ENCODE measurements at places on chromosomes 7 and 10.

- DNase-seq: peak; percentile 13
These were observed 425.9 kb upstream of the POM121L12 start for GRCh38 chr7:52609511-52609910.

GRCh38 chr10:76514321-76514720 lies 1082.9 kb downstream of the LRMDA start:
- no peak for DNase-seq

DNA sequence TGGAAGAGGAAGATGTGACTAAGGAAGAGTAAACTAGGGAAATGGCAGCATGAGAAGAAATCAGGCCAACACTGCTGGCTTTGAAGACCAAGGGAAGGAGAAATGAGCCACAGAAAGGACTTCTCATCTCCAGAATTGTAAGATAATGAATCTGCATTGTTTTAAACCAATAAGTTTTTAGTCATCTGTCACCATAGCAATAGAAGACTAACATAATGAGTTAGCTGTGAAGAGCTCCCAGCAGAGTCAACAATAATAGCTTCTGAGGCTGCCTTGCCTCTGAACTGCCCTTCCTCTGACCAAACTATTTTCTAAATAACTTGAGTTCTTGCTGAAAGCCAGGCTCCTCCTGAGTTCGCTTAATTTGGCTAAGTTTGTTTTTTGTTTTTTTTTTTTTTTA lies 103.6 kb downstream of the CACNA2D1 start:
- no peak for DNase-seq

- no peak for DNase-seq
These were observed 42.1 kb upstream of the MKLN1 start for GRCh38 chr7:131285556-131285955.

- no peak for DNase-seq
These were observed 207.9 kb upstream of the MYO3A start for GRCh38 chr10:25725917-25726716.

GRCh38 chr10:55305285-55305684 lies 504.3 kb upstream of the PCDH15 start:
- no peak for DNase-seq

GRCh38 chr10:6987536-6987945 lies 407.5 kb upstream of the PRKCQ start:
- no peak for DNase-seq

DNA sequence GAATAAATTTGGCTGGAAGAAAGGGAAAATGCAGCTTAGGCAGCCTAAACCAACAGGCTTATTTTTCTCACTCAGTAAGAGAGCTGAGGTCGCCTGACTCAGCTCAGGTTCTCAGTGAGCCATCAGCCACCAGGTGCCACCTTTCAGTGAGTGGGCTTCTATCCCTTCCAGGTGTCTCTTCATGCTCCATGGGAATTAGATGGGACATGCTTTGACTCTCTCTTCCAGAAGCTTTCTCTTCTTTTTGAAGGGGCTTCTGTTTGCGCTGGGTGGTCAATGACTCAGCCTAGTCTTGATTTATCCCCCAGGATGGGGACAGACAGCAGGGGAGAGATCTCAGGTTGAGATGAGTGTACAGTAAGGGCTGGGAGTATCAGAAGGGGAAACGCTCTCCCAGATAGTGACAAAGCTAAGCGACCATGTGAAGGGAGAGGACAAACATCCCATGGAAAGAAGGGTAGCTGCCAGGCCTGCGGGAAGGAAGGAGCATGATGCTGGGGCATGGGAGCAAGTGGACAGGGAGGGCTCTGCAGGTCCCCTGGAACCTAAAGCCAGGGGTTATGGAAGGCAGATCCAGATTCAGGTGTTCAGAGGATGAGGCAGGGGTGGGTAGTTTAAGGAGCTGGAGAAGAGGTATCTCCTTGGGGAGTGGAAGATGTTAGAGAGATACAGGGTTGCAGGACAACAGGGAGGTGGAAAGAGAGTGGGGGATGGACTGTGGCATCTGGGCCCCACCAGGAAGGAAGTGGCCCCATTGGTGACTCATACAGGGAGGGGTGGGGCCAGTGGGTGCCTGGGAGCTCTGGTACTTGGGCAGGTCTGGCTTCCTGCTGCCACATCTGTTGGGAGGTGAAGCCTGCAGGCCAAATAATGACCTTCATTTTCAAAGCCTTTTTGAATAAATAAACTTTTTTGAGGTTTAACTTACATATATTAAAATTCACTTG lies 32.5 kb downstream of the OGDH start:
- peak; percentile 71 for DNase-seq

GRCh38 chr10:96272316-96273280 lies 1.2 kb upstream of the BLNK start:
- DNase-seq: no peak

DNA sequence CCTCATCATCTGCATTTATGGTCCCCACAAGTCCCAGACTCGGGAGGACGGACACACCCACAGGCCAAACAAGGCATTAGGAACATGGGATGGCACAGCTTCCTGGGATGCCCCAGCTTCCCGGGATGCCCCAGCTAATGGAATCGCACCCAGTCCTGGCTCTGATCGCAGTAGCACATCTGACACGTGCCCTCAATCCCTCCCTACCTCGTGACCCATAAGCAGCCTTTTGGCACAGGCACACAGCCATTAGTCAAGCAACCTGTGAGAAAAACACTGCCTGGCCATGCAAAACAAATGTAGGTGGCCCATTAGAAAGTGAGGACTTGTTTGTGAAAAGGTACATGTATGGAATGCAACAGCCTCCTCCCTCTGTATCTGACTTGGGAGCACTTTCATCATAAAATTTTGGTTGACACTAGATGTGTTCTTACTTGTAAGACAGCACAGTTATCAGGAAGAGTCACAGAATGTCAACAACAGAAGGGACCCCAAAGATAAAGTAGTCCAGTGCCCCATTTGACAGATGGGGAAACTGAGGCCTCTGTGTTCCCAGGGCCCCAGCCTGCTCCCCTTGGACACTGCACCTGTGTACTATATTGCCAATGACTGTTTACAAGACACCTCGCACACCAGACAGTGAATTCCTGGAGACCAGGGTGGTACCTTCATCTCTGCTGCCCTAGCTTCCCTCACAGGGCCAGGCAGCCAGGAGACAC lies 34.4 kb downstream of the DLG5 start:
- no peak for DNase-seq
